ENCODE measurements at places on chromosomes 4 and X.
A peak's percentile ranks its signal among the peaks of the same experiment; 100 is the strongest.

DNA sequence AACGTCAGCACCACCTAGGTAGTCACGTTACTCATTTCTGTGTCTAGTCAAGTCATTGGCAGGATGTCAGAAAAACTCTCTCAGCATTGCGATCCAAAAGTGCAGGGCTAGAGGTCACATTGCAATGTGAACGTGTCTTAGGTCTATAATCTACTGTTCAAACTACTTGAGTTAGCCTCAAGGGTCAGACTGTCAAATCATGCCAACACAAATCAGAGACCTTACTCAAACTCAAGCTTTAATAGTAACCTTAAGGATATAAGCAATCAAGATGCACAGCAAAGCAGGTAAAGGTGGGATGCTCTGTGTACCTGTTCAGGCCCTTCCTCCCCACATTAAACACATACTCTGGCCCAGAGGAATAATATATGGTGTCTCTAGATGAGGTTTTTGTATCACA is 114.4 kb upstream of the NOCT start:
- DNase-seq, result no peak

GRCh38 chr4:153466081-153466948 is at the start of gene TMEM131L:
Gene TMEM131L, plus strand, starts transcription at chr4:153466360. Its CDS starts 38 bp downstream, at chr4:153466398.
- DNase-seq, result peak; percentile 71

DNA sequence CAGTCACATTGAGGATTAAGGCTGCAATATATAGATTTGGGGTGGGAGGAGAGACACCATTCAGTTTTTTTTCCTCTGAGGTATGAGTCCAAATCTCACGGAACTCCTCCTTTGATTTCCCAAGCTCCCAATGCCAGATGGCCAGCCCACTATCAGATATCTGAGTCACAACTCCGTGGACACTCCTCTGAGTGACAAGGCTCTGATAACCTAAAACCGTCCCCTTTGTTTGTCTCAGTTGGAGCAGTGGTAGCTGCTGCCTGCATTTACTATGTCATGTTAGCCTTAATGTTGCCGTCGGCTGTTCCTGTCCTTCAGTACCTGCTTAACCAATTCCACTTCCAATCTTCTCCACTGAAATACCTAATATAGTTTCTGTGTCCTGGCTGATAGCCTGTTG is 107.3 kb downstream of the DTHD1 start:
- no peak for DNase-seq

GRCh38 chrX:132883358-132883915 is 75.0 kb downstream of the HS6ST2 start:
- no peak for DNase-seq

GRCh38 chr4:37516057-37516775 is 170.0 kb downstream of the RELL1 start:
- DNase-seq, result no peak

DNA sequence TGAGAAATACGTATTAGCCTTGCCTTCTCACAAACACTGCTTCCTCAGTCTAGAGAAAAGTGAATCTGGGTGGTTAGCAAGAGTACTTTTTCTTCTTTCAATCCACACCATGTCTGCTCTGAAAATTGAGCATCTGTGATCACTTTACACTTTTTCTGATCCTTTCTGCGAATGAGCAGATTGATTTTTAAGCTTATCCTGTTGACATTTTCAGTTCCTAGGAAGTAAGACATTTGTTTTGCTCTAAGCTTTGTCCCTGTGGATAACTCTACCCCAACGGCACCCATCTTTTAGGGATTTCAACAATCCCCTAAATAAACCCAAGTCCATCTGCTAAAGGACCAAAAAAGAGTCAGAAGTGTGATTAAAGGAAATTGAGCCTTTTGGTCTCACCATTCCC is 487.5 kb downstream of the IQCM start:
- no peak for DNase-seq

GRCh38 chr4:112176596-112176995 is 31.3 kb downstream of the FAM241A start:
- no peak for DNase-seq

- DNase-seq, result no peak
Measured at GRCh38 chr4:70298051-70298450, 36.7 kb upstream of the CABS1 start.

GRCh38 chrX:47643926-47644325 is 6.4 kb downstream of the ELK1 start:
- DNase-seq, result no peak

All from CD4-positive, alpha-beta T cell treated with Interleukin-15 for 4 hours (primary cell).